Suppressor macrophage treated with lipopolysaccharide for 1 hour (primary cell): ENCODE measurements at places on chromosomes 12 and 14.

DNA sequence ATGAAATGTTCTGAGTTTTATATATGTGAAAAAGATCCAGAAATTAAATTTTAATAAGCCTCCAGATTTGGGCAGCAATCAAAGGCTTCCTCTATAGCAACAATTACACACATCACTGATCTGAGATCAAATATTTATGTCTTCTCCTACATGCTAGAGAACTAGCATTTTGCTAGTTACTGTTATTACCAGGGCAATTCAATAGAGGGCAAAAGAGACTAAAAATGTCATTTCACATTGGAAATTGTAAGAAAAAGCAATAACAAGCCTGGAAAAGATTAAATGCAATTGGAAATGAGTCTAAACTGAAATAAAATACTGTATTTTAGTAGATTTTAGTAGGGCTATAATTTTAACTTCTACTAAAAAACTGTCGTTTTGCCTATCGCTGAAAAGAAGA is 32.6 kb upstream of the ANO6 start:
- peak; percentile 36 for DNase-seq

- DNase-seq: peak; percentile 66
Observed at GRCh38 chr12:4431866-4432265, 13.7 kb downstream of the FGF6 start.

DNA sequence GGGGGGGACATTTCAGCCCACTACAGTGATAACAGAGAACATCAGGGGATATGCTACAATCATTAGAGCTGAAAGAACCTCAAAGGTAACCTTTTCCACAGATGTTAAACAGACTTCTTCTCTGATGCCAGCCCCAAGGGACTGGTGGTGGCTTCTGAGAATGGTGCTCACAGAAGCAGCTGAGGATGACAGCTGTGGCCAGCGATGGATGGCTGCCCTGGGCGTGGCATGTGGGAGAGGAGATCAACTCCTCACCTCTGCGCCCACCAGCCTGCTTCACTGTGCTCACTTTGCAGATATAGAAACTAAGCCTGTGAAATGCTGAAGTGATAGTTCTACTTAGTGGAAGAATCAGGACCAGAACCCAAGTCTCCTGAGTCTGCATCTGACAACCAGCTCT is 33.0 kb downstream of the FOXN3 start:
- DNase-seq: no peak

- DNase-seq: peak; percentile 87
Observed at GRCh38 chr12:92570056-92570753, 132.6 kb upstream of the PLEKHG7 start.

DNA sequence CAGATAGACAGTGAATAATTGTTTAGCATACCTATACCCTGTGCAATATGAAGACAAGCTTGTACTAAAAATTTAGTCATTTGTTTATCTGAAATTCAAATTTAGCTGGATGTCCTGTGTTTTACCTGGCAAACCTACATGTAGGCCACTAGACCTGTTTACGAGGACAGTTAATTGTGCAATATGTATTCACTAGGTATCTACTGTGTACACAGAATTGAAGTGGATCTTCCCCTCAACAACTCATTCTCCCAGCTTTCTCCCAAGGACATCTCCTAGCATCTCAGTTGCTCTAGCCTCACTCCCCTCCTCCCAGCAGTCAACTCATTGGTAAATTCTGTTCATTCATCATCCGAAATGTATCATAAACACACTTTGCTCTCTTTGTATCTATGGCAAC is 25.3 kb downstream of the AK7 start:
- no peak for DNase-seq

DNA sequence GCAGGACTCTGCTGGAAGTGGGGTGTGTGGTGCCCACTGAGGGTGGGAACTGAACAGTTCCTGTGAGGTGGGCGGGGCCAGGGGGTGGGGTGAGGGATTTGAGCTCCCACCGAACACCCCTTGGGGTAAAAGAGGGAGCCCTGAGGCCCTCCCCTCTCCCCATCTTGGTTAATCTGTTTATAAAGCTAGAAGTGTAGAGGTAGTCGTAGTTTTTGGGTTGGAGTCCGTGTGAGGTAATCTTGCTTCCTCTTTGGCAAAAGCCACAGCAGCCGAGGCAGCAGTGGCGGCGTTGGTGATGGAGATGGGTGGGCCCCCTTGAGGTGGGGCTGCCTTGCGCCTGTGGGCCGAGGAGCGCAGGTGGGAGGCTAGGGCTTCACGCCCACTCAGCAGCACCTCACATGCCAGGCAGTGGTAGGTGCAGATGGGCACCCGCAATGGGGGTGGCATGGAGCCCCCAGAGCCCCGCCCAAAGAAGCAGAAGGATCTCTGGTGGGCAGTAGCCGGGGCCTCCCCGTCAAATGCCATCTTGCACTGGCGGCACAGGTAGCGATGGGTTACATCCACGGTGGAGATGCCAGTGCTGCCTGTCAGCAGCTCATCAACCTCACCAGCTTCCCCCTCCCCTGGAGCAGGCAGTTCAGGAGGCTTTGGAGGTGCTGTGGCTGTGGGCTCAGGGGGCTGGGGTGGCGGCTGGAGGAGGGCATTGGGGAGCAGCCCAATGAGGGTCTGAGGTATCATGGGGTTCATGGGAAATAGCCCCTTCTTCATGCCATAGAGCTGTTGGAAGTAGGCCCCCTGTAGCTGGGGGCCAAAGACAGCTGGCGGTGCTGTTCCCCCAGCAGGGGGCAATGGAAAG is 29.6 kb downstream of the ZFHX2 start:
- DNase-seq: no peak
